ENCODE measurements at places on chromosomes 2 and 18.

GRCh38 chr2:48306409-48307284 is 223.3 kb upstream of the STON1 start:
- no peak for DNase-seq

DNA sequence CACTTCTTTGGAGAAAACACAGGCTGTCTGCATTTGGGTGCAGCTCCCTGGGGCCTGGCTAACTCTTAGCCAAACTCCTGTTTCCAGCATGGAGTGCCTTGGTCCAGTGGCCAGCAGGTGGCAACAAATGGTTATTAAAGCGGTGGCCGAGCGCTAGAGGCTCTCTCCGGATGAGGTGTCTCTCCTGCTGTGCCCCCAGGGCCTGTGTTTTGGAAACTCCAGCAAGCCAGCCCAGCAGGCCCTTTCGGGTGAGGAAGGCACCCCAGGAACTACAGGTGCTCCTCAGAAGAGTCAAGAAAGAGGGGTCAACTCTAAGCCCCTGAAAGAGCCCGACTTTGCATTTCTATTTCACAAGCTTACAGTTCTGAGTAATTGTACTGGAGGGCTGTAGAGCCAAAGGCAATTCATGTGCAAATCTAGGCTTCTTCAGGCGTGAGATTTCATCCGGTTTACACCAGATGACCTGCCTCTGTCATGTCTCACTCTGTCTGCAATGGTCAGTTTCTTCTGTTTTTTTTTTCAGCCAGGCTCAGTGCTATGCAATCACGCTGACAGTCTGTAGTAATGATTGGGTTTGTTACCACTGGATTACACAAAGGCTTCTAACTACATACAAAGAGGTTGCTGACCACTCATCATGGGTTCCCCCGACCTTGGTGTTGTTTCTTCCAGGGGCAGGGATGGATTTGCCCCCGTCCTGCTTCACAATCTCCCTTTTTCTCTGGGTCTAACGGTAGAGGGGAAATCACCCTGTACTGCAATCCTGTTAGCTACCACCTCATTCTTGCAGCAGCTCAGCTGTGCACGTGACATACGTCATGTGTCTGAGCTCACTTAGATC is 7.6 kb upstream of the CHRNA1 start:
- peak; percentile 79 for DNase-seq

GRCh38 chr2:119290859-119291587 is 67.4 kb downstream of the STEAP3 start:
- DNase-seq, result peak; percentile 47

DNA sequence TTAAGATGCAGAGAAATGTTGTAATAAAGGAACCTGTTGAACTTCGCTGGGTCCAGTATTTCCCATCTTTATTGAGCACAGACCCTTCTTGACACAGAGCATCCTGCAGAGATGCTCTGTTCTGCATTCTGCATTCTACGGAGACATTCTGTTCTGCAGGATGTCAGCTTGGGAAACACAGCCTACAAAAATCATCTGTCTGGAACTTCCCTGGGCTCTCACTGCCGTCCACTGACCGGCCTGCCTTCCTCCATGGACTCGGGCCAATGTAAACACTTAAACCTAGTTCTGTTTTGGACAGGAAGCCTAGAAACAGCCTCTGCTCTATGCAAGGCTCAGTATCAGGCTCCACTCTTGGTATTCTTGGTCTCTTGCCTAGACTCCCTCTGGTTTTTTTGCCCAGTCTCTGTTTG is 90.0 kb upstream of the PPP1CB start:
- DNase-seq, result peak; percentile 54

- DNase-seq, result no peak
Measured at GRCh38 chr18:51330148-51330547, 132.7 kb upstream of the MEX3C start.

GRCh38 chr2:60717691-60718090 is 38.4 kb upstream of the PAPOLG start:
- peak; percentile 43 for DNase-seq

DNA sequence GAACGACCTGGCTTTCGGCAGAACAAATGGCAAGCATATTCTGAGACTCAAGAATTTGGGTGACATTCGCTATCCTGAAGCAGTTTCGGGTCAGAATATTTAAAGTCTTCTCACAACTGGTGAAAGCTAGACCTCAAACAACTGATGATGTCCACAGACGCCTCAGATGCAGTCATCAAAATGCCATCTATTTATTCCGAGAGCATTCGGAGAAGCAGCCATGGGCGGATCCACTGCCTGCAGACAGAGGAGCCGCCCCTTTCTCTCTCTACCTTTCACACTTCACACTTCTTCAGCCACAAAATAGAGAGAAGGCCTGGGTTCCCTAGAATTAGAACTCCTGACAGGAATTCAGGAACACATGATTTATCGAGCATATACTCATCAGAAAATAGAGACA is 65.8 kb upstream of the CREB1 start:
- no peak for DNase-seq

GRCh38 chr2:174158003-174158402 is 90.3 kb downstream of the OLA1 start:
- DNase-seq, result peak; percentile 51

- no peak for DNase-seq
Measured at GRCh38 chr2:191789796-191790195, 57.1 kb downstream of the CAVIN2 start.

- DNase-seq, result no peak
Measured at GRCh38 chr2:64115808-64116598, 28.2 kb downstream of the PELI1 start.

- no peak for DNase-seq
Measured at GRCh38 chr2:235866373-235866772, 301.8 kb downstream of the GBX2 start.

DNA sequence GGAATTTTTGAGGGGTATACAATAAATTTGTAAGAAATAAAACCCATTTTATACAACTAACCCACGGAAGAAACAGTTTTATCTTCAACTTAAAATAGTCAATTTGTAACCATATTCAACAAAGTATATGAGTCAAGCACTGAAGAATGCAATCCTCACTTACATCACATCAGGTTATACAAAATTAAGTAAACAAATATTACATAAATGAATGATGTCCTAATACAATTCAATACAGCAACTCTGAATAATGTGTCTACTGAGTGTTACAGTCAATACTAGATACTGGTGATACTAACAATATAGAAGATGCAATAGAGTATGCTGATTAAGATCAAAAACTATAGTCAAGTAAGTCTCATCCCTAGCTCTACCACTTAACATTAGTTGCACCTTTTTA is 58.6 kb downstream of the FANCL start:
- no peak for DNase-seq

DNA sequence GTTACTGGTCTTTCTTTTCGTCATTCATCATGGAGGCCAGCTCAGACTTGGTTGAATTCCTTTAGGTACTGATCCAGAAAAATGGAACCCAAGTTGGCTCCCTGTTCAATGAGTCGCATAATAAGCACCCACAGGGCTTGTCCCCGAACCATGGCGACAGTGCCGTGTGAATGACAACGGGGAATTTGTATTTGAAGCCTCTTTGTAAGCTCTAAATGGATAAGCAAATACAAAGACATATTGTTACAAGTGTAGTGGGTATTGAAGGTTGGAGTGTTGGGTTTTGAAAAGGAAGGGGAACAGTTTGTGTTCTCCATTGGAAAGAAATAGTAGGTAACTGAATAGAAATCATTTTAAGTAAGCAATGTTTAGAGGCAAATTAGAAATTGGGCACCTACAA is 288.9 kb downstream of the SLC4A3 start:
- no peak for DNase-seq
